CD4-positive, alpha-beta T cell treated with Interleukin-2 at 100 ng/mL for 4 hours (primary cell): ENCODE measurements at places on chromosomes 4 and X.

DNA sequence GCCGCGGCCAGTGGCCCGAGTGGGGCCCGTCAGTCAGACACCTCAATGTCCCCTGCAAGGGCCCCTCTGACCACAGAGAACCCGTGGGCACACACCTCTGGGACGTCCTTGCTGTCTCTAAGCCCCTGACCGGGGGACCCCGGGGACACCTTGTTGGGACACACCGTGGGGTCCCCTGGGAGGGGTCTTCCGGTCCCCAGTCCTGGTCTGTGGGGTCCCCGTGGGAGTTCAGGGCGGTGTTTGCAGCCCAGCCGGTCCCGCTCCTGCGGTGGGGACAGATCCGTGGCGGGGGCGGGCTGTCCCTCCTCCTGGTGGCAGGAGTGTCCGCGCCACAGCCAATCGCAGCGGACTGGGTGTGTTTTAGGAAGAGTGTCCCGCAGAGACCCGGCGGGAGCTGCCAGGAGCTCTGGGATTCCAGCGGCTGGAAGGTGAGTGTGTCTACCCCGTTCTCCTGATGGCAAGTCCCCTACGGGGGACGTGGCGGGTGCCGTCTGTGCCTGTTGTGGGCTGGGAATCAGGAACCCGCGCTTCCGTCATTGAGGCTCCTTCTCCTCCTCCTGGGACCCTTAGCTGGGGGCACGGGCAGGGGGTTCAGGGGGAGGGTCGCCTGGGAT is 5.1 kb upstream of the PLCXD1 start:
- DNase-seq, result peak; percentile 41

DNA sequence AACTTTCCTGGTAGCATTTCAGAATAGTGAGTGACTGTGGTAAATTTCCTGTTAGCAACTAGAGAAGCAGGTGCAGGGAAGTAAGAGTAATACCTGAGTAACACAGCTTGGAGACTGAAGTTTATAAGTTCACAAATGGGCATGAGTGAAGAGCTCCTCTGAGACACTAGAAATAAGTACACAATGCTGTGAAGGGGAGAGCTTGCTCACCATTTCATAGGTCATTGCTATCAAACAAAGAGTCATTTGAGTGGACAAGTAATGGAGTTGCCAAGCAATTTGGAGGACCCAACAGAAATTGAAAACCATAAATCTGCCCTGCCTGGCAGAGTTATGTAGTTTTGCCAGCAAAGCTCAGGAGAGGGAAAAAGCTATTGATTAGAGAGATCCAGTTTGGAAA is 523.6 kb downstream of the TRAM1L1 start:
- DNase-seq, result no peak

DNA sequence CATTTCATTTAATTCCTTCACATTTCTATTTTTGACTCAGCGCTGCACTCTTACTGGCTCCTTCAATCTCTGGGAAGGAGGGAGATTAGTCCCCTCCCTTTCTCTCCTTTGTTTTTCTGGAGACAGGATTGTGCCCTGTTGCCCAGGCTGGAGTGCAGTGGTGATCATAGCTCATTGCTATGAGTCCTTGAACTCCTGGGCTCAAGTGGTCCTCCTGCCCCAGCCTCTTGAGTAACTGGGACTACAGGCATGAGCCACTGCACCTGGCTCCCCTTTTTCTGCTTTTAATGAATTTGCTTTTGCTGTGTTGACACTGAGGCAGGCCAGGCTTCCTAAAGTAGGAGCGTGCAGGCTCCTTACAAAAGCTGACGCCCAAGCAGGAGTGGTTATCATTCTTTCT is 10.5 kb downstream of the TBC1D14 start:
- DNase-seq, result no peak

GRCh38 chr4:189185810-189186432 is 754.8 kb upstream of the FRG1 start:
- no peak for DNase-seq

DNA sequence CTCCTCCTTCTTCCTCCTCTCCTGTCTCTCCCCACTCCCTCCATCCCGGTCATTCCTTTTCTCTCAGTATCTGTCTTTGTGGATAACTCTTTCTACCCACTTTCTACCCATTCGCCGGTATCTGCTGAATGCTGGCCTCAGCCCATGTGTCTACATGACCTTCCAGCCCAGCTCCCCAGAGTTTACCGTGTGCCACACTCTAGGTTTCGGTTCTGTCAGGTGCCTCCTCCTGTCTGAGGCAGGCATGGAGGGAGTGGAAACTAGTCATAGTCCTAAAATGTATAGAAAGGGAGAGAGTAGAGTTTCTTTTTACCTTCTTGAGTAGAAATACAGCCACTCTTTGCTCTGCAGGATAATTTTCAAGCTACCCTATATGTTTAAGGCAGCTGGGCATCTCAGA is 33.5 kb upstream of the SCRG1 start:
- DNase-seq, result no peak

- no peak for DNase-seq
Measured at GRCh38 chrX:49232525-49232924, 615 bp downstream of the CACNA1F start.

DNA sequence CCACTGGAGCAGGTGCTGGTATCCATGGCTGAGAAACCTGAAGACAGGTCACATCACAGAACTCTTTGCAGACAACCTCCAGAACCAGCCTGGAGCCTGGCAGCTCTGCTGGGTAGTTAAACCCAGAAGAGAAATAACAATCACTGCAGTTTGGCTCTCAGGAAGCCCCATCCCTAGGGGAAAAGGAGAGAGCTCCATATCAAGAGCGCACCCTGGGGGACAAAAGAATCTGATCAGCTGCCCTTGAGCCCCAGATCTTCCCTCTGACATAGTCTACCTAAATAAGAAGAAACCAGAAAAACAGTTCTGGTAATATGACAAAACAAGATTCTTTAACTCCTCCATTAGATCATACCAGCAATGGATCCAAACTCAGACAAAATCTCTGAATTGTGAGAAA is 823.2 kb upstream of the FRG1 start:
- DNase-seq, result no peak

- DNase-seq, result peak; percentile 1
Measured at GRCh38 chrX:12890467-12890866, 16.0 kb upstream of the TLR8 start.

DNA sequence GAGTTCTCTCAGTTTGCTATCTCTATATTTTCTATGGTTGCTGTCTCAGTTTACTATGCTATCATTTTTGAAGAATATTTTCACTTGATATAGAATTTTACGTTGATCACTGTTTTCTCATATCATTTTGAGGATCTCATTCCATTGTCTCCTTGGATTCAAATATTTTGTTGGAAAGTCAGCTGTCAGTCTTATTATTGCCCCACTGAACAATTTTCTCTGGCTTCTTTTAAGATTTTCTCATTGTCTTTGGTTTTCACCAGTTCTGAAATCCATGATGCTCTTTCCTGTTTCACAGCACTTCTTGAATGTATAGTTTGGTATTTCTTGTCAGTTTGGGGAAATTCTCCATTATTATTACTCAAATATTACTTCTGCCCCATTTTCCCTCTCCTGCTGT is 81.1 kb downstream of the ENPP6 start:
- no peak for DNase-seq

- DNase-seq, result peak; percentile 66
Measured at GRCh38 chrX:65581661-65582339, 47.2 kb upstream of the LAS1L start.

GRCh38 chr4:185513489-185514181 is 21.7 kb downstream of the PDLIM3 start:
- DNase-seq, result no peak

DNA sequence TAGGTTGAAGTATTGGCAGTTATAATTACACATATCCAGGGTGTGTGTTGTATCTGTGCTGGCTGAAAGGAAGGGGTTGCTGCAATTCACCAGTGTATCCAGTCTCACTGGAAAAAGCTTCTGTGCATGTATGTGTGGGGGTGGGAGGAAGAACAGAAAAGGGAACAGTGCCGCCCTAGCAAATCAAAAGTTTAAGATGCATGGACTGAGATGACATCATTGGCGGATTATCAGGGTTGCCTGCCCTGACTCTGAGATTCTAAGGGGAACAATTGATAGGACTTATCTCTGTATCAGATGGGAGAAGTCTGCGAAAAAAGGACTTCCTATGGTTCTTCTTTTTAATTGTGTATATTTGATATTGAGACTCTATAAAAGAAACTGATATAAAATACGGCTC is 3.5 kb downstream of the SLC25A43 start:
- no peak for DNase-seq

DNA sequence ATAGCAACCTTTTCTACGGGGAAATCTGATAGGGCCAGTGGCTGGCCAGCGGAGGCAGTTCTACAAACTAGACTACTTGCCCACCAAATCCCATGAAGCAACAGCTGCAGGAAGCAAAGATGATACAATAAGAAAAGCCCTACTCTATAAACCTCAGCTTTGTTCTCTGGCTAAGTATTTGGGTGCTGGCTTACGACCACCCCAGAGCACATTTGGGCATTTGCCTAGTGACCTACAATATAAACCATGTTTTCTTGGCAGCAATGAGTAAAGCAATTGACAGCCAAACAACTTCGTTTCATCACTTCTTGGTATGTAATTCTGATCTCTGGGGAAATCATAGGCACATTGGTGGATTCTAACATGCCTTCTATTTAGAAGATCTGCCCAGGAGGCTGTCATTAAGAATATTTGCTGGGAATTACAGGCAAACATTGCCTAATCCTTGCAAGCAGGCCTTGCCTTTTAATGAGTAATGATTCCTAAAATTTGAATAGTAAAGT is 7.5 kb upstream of the LHFPL1 start:
- no peak for DNase-seq

DNA sequence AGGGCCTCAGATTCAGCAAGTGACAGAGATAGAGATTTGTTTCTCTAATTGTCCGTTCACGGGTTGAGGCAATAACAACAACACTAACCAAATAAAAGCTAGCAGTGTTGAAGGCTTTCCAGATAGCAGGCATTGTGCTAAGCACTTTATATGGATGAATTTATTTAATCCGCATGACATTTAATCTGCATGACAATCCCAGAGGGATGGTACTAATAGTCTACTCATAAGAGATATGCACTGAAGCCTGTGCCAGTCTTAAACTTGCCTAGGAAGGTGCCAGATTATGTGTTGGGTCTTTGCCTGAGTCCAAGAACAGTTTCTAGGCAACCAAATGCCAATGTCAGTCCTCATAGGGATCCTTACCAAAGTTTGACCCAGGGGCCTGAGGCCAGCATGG is 37.7 kb upstream of the FAT1 start:
- DNase-seq, result no peak

DNA sequence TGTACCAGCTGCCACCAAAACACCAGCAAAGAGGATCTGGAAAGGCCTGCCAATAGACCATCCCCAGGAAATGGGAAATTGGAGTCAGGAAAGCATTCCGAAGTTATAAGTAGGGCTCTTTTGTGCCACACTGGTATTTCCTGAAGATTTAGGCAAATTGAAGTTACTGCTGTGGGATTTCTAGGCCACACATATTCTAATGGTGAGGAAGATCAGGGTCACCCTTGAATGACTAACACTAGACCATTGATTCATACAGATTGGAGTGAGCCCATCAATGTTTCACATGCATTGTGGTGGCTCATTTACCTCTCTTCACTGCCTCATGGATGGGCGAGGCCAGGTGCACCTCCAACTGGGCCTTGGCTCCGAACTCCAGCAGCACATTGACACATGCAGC is 22.6 kb downstream of the ASB11 start:
- DNase-seq, result no peak

DNA sequence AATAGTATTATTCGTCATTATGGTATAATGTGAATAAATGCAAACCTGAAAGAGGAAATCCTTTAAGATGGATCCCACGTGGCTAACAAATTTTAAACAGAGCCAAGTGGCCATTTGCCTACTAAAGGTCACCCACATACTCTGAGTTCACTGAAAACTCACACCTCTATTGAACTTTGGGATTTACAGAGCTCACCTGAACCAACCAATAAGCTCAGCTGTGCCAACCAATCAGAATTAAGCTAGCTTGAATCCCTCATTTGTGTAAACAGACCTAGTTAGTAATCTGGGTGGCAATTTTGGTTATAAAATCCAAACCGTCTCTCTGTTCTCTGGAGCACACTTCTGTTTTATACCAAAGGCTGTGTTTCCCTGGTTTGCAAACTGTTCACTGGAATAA is 5.4 kb upstream of the NUDT9 start:
- DNase-seq, result no peak

GRCh38 chrX:20529711-20530110 is 263.0 kb upstream of the RPS6KA3 start:
- DNase-seq, result no peak

- peak; percentile 61 for DNase-seq
Measured at GRCh38 chr4:3346146-3346545, 53.3 kb downstream of the RGS12 start.

DNA sequence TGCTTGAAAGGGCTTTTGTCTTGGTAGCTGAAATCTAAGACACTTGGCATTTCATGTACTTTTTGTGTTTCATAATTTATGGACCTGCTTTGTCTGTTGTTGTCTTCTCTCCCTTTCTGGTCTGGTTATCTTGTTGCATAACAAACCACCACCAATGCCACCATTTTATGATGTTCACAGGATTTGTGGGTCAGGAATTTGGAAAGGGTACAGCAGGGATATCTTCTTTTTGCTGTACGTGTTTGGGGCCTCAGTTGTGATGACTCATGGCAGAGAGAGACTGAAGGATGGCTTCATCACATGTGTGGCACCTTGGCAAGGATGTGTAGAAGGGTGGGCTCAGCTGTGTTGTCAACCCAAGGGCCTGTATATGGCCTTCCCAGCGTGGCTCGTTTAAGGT is 35.2 kb downstream of the KDM6A start:
- no peak for DNase-seq

DNA sequence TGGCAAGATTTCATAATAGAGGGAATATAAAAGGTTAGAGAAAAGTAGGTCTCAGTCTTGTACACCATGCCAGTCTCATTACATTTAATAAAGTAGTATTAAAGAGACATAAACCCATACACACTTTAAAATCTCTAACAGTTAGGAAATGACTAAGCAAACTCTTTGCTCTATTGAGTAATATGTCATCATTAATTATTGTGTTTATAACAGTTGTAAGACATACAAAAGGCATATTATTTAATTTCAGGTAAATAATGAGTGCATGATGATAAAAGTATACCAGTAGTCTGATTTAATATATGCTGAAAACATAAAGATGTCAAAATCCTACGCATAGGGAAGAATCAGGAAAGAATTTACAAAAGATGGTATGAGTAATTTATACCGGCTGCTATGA is 31.0 kb upstream of the FGG start:
- no peak for DNase-seq

GRCh38 chr4:15413010-15413622 is 14.7 kb upstream of the C1QTNF7 start:
- DNase-seq, result no peak

DNA sequence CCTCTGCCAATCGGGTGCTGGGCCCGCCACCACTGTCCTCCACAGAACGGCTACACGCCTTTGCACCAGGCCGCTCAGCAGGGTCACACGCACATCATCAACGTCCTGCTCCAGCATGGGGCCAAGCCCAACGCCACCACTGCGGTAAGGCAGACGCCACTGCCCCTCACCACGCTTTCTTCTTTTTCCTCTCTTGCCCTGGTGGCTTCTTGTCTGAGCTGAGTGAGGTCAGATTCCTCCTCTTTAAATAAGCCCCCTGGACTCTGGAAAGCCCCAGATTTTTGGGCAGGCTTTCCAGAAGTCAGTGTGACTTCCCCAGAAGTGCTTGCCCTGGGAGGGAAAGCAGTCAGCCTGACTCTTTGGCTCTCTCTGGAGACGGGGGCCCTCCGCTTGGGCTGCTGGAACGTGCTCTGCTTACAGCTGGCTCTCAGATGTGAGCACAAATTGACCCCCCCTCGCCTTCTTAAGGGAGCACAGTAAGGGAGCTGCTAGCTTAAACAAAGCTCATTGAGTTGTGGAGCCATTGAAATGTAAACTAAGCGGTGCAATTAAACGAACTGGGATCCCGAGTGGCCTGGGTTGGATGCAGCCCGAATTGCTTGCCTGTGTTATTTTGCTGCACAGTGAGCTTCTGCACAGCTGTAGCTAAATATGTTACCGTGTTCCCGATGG is 243.1 kb downstream of the ANK2 start:
- DNase-seq, result no peak
